ENCODE measurements at places on chromosomes 16 and 17. TPM values are rescaled to one million over a fixed set of nuclear protein-coding genes. Genes with fewer than 3 reads are reported as not detected.

- no peak for DNase-seq
Observed at GRCh38 chr16:78509965-78510364, 410.5 kb downstream of the WWOX start.

- no peak for DNase-seq
Observed at GRCh38 chr16:89612415-89613166, 851 bp upstream of the DPEP1 start.

GRCh38 chr16:66516509-66516807, 33.5 kb downstream of the TK2 start:
- DNase-seq: no peak

GRCh38 chr17:78839762-78840529, 668 bp downstream of the USP36 start:
- peak; percentile 22 for DNase-seq

- no peak for DNase-seq
Observed at GRCh38 chr17:74410001-74410443, 21.9 kb upstream of the GPRC5C start.

GRCh38 chr16:85929259-85929721, 30.3 kb downstream of the IRF8 start:
- no peak for DNase-seq

- DNase-seq: no peak
Observed at GRCh38 chr17:31202968-31203367, 94.1 kb downstream of the OMG start.

DNA sequence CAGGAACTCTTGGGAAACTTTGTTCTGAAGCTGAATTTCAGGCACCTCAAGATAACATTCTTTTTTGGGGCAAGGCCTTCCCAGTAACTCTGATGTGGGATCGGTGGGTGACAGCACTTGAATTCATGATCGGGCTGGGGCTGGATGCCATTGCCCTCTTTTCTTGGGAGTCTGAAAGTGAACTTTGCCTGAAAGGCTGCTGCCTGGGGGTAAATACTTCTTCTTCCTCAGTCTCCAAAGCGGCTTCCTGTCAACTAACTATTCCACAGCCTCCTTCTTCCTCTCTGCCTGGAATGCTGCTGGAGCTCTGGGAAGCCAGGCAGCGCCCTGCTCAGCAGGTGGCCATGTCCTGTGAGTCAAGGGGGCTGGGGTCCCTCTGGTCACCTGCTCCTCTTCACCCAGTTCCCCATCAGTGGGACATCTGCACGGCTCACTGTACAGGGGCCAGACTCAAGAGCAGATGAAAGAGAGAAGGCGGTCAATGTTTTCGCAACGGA, 79.5 kb downstream of the WIPI1 start:
- DNase-seq: no peak

DNA sequence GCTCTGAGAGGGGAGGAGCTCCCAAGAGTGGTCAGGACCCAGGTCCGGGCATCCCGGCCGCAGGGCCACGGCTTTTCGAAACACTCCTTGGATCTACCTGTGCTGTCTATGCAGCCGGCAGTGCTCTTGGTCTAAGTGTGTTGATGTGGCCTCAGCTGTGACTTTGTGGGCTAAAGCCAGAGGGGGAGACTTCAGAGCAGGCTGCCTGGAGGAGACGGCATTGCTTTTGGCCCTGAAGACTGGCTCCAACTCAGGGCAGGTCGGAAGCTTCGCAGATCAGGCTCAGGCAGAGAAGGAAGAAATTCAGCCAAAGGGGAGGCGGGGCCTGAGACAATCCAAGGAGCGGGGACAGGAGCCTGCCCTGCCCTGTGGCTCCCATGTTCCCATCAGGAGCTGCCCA, 31.4 kb downstream of the PIEZO1 start:
- no peak for DNase-seq

Gene UTS2R
- total RNA-seq: not detected

Gene KRT17
- 1.6 TPM for total RNA-seq

Gene PPY
- not detected for total RNA-seq

Data from HT1080 (cell line).